ENCODE measurements at places on chromosomes 16 and 17. TPM values are rescaled to one million over a fixed set of nuclear protein-coding genes. Genes with fewer than 3 reads are reported as not detected.
A peak's percentile ranks its signal among the peaks of the same experiment; 100 is the strongest.

DNA sequence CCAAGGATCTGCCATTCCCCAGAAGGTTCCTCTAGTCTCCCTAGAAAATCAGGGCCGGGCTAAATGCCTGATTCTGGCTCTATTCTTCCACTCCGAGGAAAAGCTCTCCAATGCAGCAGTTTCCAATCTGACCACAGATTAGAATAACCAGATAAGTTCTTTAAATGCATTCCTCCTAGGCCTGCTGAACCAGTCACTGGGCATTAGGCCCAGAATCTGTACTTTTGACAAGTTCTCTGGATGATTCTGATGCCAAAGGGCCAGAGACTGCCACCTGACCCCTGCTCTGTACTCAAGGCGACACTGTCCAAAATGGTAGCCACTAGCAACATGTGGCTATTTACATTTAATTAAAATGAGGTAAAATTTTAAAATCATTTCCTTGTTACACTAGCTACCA, 22.3 kb downstream of the MAP3K14 start:
- DNase-seq, result no peak

DNA sequence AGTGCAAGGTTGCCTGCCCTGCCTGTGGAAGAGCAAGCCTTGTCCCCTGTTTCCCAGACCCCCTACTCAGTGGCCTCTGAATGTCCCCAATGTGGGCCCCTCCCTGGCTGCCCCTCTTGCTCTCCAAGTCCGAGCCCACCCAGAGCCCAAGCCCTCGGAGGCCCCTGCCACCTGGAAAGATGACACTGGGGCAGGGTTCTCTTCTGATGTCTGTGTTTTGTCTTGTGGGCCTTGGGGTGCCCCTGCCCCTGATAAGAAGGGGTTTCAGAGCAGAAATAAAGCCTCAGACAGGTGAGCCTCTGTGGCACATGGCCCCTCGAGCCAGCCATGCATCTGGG, 85.4 kb upstream of the CBX4 start:
- no peak for DNase-seq

- peak; percentile 20 for DNase-seq
These were observed 924 bp downstream of the SMARCD2 start for GRCh38 chr17:63841350-63842172.

DNA sequence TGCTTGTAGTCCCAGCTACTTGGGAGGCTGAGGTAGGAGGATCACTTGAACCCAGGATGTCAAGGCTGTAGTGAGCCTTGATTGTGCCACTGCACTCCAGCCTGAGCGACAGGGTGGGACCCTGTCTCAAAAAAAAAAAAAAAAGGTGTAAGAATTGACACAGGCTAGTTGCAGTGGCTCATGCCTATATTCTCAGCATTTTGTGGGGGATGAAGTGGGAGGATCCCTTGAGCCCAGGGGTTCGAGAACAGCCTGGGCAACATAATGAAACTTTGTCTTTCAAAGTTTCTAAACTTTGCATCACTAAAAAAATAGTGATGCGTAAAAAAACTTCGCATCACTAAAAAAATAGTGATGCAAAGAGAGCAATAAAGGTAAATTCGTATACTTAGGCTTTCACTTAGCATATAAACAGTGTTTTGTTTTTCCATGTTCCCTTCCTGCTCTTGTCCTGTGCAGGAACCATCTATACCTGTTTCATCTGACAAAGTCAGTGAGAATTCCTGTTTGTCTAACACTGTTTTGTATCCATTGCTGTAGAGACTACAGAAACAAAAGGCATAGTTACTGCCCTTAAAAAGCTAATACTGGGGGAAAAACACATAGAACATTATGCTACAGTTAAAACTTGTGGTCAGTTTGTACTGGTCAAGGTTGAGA, 32.1 kb downstream of the CTCF start:
- DNase-seq, result no peak

GRCh38 chr16:79843631-79844043, 243.1 kb upstream of the MAF start:
- no peak for DNase-seq

DNA sequence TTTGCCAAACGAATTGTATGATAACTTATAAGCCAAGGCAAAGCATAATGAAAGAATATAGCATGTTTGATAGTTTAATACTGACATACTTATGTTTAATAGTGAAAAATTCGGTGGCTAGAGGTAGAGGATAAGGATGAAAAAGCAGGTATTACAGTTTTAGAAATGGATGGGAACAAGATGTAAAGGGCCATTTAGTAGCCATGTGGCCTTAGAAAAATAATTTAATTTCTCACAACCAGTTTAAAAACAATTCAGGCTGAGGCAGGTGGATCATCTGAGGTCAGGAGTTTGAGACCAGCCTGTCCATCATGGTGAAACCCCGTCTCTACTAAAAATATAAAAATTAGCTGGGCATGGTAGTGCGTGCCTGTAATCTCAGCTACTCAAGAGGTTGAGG, 119.5 kb upstream of the NACA2 start:
- DNase-seq, result no peak

GRCh38 chr16:83402967-83403366, 404.8 kb upstream of the HSBP1 start:
- DNase-seq, result no peak

- DNase-seq, result no peak
These were observed 3.2 kb downstream of the ANKRD13B start for GRCh38 chr17:29595943-29596774.

DNA sequence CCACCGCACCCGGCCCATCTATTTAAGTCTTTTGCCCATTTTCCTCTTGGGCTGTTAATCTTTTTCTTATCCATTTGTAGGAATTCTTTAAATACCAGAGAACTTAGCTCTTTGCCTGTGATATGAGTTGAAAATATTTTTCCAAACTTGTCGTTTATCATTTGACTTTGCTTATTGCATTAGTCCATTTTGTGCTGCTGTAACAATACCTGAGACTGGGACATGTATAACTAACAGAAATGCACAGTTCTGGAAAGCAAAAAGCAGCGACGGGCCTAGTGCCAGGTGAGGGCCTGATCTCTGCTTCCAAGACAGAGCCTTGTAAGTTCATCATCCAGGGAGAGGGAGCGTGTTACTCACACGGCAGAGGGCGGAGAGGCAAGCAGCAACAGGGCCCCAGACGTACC, 25.6 kb upstream of the BHLHA9 start:
- DNase-seq, result no peak

- no peak for DNase-seq
These were observed 36.0 kb upstream of the ICAM2 start for GRCh38 chr17:64056269-64057005.

GRCh38 chr16:3173892-3174617, 13.9 kb upstream of the OR1F1 start:
- no peak for DNase-seq

- DNase-seq, result no peak
These were observed 11.9 kb upstream of the RASD1 start for GRCh38 chr17:17508019-17508535.

- no peak for DNase-seq
These were observed 3.7 kb upstream of the OR3A2 start for GRCh38 chr17:3389791-3390190.

GRCh38 chr17:27529230-27529796, 73.1 kb downstream of the KSR1 start:
- DNase-seq, result no peak

DNA sequence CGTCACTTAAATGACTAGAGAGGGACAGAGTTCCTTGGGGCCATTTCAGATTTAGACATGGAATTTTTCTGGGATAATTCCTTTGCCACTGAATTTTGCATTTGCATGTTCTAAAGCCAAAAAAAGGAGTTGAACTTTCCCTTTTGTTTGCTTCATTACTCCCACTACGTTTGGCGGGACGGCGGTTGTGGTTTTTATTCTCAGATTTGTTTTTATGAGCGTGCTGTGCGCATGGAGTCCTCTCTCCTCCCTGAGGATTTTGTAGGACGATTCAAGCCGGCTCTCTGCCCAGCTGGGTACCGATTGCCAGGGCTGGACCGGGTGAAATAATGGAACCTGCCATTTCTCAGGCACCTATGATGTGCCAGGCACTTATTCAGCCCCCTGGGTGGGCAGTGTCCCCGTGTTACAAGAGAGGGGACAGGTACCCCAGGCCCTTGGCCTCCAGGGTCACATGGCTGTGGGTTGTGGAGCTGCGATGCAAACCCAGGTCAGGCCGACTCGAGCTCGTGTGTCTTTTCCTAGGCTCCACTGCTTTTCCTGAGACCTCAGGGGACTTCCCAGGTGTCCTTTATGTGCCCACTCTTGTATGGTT, 18.8 kb downstream of the CMIP start:
- no peak for DNase-seq

DNA sequence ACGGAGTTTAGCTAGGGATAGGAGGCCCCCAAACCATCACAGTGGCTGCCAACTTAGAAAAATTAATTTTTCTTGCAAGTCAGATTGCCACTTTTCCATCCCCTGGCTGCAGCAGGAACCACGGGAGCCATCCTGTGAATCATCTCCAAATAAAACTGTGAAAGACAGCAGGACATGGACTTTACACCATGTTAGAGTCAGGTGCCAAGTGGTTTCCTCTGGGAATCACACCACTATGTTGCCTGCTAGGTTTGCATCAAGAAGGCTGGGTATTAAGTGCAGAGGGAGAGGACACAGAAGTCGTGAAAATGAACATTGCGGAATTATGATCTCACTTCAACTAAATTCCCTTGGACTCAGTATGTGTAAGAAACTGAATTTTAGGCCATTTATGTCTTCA, 471.3 kb upstream of the GOT2 start:
- no peak for DNase-seq

DNA sequence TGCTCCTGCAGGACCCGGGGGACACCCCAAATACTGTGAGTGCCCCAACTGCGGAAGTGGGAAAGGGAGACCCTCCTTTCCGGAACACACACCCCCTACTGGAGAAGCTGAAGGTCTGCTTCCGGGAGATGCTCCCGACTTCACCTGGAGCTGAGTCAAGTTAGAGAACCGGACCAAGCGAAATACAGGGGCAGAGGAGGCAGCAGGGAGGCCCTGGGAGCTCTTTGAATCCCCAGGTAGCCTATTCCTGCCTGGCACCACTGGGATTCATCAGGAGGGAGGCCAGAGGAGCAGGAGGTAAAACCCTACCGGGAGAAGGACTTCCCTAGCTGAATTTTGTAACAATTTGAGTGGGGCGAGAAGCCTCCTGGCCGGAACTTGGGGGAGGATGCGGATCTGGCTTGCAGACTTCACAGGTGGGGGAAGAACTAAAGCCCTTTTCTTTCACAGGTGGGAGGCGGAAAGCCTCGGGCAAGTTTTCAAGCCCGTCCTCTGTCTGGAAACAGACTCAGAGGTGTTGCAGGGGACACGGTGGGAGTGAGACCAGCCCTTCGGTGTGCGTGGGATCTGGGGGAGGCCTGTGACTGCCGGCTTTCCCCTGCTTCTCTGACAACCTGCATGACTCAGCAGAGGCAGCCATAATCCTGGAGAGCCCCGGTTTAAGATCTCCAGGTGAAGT, 22.4 kb upstream of the TEKT1 start:
- DNase-seq, result peak; percentile 10

GRCh38 chr16:30641378-30641982, 9.3 kb upstream of the PRR14 start:
- no peak for DNase-seq

Gene TP53TG3B
- total RNA-seq, result not detected

Gene KRTAP9-2
- not detected for total RNA-seq

Gene NTN3
- total RNA-seq, result not detected

Gene NPIPB9
- total RNA-seq, result 2.5 TPM

Gene HSD3B7
- 3.5 TPM for total RNA-seq

Gene NPIPB6
- 1.4 TPM for total RNA-seq

Gene CDH5
- not detected for total RNA-seq

Gene NECAB2
- total RNA-seq, result not detected

Gene CCDC200
- total RNA-seq, result not detected

Gene SLC13A2
- not detected for total RNA-seq

Gene SOCS1
- 127 TPM for total RNA-seq

Gene MYO15A
- 0.35 TPM for total RNA-seq

Gene JPH3
- total RNA-seq, result not detected

Gene DRG2
- total RNA-seq, result 52.2 TPM

Gene RAMP2
- not detected for total RNA-seq

Gene CACNG3
- not detected for total RNA-seq

Gene MVD
- total RNA-seq, result 72.3 TPM

Gene CPPED1
- 15.7 TPM for total RNA-seq

Gene MBTD1
- total RNA-seq, result 13.8 TPM

Gene MLYCD
- 5.3 TPM for total RNA-seq

Gene FOXJ1
- total RNA-seq, result 0.48 TPM

Measured in activated CD4-positive, alpha-beta T cell treated with anti-CD3 and anti-CD28 coated beads, Interleukin-2, amount 10 ng/mL, durations not matched to agents 7 days and 5 days (primary cell).